ENCODE measurements at places on chromosomes 5 and 9.

DNA sequence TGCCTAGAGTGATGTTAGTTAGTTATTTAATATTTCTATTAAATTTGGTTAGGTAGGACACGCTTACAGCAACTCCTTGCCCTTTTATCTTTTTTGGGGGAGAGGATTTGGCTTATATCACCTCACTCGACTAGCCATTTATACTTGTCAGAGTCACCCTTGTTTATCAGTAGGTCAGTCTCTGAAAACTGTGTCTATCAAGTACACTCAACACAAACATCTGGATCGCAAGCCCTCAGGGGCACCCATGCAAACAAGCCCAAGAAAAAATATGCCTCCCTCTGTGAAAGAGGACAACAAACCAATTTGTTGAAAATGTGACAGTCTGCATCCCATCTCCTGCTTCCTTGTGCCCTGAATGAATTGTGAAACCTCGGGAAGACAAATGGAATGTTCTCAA, 139.9 kb downstream of the PLCXD3 start:
- no peak for DNase-seq

DNA sequence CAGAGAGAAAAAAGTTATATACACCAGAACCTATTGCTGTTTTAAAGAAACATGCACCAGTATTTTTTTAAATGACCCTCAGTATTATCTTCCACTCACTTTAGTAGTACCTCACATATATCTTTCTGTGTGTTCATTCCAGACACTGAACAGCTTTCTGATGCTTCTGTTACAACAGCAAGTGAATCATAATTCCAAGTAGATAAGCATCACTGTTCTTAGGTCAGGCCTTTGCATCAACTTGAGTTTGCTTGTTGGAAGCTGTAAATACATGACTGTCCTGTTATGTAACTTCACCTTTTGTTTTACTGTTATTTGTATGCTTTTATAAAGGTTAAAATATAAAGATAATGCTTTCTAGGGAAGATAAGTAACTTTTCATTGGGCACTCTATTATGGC, 184.4 kb downstream of the ISL1 start:
- DNase-seq: no peak

DNA sequence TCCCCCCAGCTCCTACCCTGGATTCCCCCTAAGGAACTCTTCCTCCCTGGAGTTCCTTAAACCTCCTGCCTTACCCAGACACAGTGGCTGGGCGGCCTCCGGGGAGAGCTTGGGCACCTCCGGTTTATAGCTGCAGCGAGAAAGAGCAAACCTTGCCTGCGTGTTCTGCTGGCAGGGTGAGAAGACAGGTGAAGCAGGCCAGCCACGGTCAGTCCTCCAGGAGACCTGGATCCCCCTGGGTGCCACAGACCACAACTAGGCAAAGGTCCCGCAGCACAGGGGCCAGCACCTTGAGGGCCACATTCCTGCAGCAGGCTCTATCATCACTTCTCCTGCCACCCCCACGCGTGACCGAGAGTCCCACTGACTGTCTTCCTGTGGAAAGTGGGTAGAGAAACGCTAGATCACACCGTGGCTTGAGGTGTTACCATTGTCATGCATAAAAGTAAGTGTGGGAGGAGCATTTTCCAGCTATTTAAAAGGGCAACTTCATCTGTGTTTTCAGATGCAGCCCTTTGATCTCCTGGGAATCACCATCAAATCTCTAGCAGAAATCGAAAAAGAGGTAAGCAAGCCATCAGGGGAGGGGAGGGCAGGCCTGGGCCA, 130.2 kb upstream of the LMX1B start:
- no peak for DNase-seq

GRCh38 chr5:132813599-132814502, 749 bp downstream of the SOWAHA start:
- no peak for DNase-seq

DNA sequence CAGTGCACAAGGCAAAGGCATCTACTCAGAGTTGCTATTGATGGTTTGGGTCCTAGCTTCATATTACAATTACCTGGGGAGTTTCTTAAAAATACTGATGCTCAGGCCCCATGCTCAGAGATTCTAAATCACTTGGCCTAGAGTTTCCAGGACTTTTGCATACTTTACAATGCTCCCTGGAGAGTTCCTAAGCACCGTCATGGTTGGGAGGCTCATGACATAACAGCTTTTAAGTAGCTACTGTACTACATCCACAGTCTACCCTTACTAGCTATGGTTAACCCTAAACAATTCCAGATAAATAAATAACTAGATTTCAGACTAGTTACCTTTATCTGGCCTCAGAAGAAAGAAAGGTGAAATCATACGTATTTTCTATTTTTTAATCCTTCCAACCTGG, 414.4 kb downstream of the PDE4D start:
- no peak for DNase-seq

- no peak for DNase-seq
Observed at GRCh38 chr5:113776832-113777525, 263.5 kb downstream of the YTHDC2 start.

DNA sequence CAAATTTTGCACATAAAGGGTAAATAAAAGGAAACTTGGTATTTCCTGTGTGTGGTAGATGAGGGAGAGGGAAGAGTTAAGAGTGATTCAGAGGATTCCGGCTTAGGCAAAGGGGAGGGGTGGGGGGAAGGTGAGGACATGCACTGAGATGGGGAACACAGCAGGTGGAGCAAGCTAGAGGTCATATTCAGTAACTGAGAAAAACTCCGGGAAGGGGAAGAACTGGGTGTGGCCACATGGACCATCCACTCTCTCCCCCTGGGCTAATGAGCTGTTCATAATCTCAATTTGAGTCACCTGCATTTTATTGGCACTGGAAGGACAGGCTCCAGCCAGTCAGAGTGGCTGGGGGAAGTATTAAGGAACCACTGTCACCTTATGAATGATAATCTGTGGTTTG, 45.1 kb upstream of the UGCG start:
- DNase-seq: no peak

DNA sequence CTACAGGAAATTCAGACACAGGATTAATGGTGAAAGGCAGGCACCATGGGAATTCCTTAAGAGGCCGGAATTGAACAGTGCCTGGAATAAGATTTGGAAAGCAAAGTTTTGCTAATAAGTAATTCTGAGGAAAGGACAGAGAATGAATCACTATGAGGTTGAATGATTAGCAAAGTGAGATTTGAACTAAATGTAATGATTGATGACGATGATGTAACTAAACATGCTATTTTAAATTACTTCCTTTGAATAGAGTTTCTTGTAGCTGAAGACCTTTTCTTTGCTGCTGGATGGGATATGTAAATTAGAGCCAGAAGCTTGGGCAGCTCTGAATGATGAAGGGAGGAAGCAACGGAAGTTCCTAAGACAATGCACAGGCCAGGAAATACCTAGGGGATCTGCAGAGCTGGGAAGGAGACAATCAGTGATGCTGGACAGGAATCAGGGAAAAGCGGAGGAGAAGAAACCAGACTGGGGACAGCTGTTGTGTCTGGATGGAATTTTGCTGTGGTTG, 482.0 kb downstream of the PSAT1 start:
- DNase-seq: no peak

- DNase-seq: no peak
Observed at GRCh38 chr9:7542693-7543092, 256.9 kb downstream of the DMAC1 start.

GRCh38 chr5:143680672-143681259, 131.2 kb upstream of the HMHB1 start:
- no peak for DNase-seq

DNA sequence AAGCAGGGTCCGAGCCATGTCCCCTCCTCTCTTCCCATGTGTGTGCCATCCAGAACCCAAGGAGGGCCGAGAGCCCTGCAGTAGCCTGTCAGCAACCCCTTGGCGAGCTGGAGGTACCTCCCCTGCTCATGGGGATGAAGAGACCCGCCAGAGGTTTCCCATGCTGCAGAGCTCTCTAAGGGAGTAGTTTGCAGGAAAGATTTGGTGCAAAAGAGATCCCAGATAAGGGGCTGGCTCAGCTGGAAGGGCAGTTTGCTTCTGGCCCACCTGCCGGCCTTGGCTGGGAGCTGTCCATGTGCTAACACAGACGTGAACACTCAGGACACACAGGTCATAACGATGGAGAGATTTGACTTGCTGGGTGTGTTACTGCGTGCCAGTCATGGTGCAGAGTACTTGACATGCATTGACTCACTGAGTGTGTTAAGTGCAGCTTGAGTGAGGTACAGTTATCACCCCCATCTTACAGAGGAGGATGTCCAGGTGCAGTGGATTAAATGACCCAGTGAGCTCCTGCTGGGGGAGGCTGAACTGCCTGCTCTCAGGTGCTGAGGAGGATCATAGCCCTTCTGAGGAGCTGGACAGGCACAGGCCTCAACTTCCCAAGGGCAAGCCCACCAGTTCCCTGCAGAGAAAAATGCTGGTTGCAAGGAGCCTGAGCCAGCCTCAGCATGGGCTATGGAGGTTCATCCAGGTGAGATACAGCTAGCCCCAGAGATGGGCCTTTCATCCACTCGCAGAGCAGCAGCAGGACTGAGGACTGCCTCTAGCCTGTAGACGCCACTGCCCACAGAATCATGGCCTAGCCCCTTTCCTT, 6.3 kb upstream of the SLC25A48 start:
- no peak for DNase-seq

DNA sequence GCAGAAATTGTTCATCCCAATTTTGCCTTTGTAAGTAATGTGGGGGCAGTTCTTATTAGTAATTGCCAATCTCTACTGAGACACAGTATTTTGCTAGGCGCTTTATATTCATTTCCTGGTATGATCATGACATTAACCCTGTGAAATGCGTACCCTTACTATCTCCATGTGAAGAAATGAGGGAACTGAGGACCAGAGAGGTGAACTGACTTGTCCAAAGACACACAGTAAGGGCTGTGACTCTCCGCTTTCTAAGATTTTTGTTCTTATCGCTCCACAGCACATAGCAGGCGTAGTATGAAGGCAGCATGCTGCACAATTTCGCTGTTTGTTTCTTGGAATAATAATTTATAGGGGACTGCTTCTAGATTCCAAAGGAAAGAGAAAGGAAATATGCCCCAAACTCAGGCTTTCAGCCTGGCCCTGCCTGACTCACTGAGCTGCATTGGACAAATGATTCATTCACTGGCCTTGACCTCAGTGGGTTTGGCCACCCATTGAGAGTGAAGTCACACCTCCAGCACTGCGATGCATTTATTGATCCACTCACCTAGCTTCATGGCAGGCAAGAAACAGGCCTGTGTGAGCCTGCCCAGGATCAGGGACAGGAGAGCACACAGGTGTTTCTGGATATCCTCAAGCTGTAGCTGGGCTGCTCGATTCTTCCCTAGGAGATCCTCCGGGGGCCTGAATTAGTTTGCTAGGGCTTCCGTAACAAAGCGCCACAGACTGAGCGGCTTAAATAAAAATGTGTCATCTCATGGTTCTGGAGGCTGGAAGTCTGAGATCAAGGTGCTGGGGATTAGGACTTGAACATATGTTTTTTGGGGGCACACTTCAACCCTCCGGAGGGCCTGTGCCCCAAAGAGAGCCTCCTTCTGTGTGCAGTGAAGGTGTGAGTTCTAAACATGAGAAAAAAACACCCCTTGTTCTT, 7.2 kb upstream of the DUSP1 start:
- DNase-seq: no peak

GRCh38 chr9:134004881-134005280, 12.8 kb upstream of the VAV2 start:
- no peak for DNase-seq

- no peak for DNase-seq
Observed at GRCh38 chr5:65563777-65564176, 681 bp downstream of the PPWD1 start.

- no peak for DNase-seq
Observed at GRCh38 chr5:76791461-76791860, 27.4 kb upstream of the F2RL1 start.

DNA sequence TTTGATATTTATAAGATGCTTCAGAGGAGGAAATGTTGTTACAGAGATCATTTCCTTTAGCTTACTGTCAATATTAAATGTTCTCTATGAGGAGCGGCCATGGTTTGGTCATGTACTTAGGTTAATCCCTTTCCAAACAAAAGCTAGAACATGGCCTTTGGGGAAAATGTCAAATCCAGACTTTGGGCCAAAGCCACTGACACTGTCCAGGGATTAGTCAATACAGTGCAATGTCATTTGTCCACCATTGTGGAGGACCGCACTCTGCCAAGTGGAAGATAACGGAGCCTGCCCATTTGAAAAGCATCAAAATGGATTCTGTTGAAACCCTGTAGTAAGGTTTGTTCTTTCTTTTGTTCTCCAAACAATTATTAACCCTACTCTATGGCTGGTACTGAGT, 50.1 kb downstream of the FRMPD1 start:
- DNase-seq: no peak

DNA sequence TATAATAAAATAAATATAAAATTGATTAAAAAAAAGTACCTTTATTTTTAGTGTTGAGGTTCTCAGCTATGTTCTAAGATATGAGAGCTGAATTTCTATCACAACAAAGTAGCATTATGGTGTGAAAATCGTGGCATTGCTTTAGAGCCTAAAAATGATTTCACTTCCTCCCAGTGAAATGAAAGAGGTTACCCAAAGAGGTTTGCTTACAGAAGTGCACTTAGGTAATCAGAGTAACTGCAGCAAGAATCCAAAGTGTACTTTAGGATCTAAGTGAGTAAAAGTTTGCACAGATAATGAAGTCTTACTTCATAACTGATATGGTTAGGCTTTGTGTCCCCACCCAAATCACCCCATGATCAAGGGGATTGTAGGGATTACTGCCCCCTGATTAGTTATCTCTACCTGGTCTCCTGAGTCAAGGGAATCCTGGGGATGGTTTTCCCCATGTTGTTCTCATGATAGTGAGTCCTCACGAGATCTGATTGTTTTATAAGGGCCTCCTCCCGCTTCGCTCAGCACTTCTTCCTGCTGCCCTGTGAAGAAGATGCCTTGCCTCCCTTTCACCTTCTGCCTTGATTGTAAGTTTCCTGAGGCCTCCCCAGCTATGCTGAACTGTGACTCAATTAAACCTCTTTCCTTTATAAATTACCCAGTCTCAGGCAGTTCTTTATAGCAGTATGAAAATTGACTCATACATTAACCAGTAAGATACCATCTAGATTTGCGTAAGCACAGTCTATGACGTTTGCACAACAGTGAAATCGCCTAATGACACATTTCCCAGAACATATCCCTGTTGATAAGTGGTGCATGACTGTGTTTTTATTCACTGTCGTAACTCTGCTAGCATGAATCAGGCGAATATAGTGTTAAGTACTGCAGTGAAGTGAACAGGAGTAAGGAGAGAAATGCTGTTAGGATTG, 40.3 kb upstream of the LRRC70 start:
- DNase-seq: no peak

GRCh38 chr5:29051509-29051908, 2013.1 kb upstream of the CDH9 start:
- DNase-seq: no peak

GRCh38 chr5:8135742-8136141, 266.8 kb downstream of the MTRR start:
- DNase-seq: no peak

- DNase-seq: no peak
Observed at GRCh38 chr9:83431101-83432060, 106.8 kb downstream of the FRMD3 start.

- DNase-seq: no peak
Observed at GRCh38 chr5:123180178-123180577, 91.1 kb downstream of the PRDM6 start.

DNA sequence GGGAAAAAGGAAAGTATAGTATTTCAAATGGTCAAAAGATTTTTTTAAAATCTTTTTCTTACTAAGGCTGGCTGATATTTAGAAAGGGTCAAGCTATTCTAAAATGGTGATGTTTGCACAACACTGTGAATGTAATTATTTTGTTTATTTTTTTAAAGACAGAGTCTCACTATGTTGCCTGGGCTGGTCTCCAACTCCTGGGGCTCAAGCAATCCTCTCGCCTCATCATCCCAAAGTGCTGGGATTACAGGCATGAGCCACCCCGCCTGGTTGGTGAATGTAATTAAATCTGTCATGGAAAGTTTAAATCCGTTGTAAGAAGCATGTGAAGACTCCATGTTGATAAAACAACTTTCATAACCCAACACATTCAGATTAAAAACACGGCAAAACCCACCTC, 2.6 kb downstream of the UBTD2 start:
- no peak for DNase-seq

Measured in neuronal stem cell (in vitro differentiated cells).